ENCODE measurements at places on chromosomes 6 and 20.

- DNase-seq, result no peak
These were observed 62.8 kb upstream of the GTSF1L start for GRCh38 chr20:43789593-43789992.

DNA sequence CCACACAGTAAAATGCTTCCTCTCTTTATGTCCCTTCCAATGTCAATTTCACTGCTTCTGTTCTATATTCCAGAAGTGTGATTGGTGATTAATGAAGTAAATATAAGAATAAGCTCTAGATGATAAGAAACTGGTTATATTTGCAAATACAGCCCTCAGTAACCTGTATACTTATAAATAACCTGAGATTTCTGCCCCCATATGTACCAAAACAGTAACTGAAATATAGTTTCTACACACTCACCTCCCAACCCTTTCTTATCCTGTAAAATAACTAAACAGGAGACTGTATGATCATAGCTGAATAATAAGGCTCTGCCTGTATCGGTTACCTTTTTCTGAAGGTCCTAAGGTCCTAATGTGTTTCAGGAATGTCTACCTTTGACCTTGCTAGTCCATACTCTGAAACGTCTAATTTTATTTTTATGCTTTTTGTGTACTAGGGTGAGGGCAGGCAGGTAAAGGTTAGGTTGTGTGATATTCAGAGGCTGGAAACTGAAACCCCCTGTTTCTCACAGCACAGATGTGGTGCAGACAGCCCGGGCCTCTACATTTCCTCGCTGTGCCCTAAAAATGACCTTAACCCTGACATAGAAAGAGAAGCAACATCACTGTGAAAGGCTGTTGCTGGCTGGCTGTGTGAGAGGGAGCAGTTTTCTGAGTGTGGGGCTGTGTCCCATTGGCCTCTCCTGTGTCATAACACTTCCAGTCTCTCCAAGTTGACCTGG, 378.8 kb downstream of the CENPW start:
- DNase-seq, result no peak

- no peak for DNase-seq
These were observed 1.1 kb upstream of the TRAM2 start for GRCh38 chr6:52577778-52578463.

- no peak for DNase-seq
These were observed 55.8 kb upstream of the MTRF1L start for GRCh38 chr6:153058291-153058690.

GRCh38 chr6:154448448-154449096, 61.9 kb downstream of the CNKSR3 start:
- DNase-seq, result no peak

GRCh38 chr6:1606780-1607515, 2.8 kb upstream of the FOXC1 start:
- no peak for DNase-seq

- no peak for DNase-seq
These were observed at the start of gene ADTRP for GRCh38 chr6:11778648-11779328. Gene ADTRP (minus strand): TSS chr6:11778803. CDS start chr6:11778759, 44 bp downstream.

DNA sequence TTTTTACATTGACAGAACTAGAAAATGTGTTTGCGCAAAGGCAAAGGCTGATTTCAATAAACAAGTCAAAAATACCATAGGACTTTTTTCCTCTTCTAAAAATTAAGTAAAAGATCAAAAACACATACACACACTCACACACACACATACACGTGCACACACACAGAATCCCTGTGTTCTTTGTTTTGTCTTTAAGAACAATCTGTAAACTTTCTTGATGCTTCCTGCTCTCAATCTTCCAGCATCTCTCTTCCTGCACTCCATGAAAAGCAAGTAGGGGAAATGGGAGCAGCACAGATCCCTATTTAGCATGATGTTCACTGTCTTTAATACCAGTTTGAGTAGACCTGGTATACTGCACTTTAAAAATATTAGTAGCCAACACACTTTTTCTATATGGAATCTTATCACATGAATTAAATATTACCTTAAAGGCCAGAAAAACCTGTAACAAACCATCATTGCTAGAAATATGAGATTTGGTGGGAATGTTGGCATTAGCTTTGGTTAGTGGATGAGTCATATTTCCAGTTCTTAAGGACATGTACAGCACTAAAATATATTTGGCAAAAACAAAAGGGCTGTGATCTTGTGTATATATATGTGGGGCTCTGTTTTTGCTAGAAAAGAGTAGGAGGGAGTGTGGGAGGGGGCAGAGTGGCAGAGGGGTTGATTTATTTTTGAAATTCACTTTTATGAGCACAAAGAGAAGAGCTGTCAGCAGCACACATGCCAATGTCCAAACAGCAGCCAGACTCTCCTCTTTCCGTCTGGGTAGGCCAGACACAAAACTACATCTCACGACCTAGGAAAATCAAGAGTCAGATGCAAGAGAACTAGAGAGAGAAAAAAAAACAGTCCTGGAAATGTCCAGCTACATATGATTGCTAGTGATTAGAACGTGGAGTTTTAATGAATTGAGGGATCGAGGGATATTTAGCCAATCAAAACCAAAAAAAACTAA, 4.6 kb downstream of the PTPRK start:
- no peak for DNase-seq

- DNase-seq, result no peak
These were observed 10.6 kb upstream of the IFT52 start for GRCh38 chr20:43579861-43580793.

Measured in NCI-H510A (cell line).